Heart left ventricle (tissue), 16 donors: ENCODE measurements at places on chromosomes 7 and 10. TPM values are rescaled to one million over a fixed set of nuclear protein-coding genes. Genes with fewer than 3 reads are reported as not detected.

The NME8 gene
- polyA plus RNA-seq = not detected

The FGF8 gene
- not detected for polyA plus RNA-seq

The PSMA2 gene
- 71.3 TPM for polyA plus RNA-seq

The PIP gene
- polyA plus RNA-seq = not detected

- DNase-seq = no peak
These were observed 20.5 kb upstream of the AOC1 start for GRCh38 chr7:150831851-150832250.

DNA sequence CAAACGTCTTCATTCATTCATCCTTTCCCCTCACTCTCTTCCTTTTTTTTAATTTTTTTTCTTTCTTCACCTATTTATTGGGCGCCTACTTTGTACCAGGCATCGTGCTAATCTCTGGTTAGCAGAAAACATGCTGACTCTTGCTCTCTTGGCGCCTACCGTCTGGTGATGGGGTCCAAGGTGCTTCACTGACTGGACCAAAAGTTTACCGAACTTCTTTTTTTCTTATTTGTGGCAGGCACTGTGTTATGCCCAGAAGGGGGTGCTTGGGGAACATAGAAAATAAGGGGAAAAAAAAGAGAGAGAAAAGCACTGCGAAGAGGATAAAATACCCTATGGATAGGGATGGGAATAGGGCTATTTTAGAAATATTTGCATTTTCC is 505 bp upstream of the FAM204A start:
- no peak for DNase-seq

GRCh38 chr10:24681572-24682088 is 42.1 kb downstream of the ARHGAP21 start:
- no peak for DNase-seq

- DNase-seq = no peak
These were observed 195.9 kb upstream of the LYZL2 start for GRCh38 chr10:30825495-30825894.

DNA sequence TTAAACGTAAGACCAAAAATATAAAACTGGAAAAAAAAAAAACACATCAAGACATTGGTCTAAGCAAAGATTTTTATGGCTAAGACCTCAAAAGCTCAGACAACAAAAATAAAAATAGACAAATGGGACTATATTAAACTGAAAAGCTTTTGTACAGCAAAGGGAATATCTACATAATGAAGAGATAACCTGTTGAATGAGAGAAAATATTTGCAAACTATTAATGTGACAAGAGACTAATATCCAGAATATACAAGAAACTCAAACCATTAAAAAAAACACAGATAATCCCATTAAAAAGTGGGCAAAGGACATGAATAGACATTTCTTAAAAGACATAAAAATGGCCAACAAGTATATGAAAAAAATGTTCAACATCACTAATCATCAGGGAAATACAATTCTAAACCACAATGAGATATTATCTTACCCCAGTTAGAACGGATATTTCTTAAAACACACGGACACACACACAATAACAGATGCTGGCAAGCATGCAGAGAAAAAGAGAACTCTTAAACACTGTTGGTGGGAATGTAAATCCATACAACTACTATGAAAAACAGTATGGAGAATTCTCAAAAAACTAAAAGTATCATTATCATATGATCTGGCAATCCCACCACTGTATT is 28.8 kb downstream of the CNOT4 start:
- DNase-seq = no peak

DNA sequence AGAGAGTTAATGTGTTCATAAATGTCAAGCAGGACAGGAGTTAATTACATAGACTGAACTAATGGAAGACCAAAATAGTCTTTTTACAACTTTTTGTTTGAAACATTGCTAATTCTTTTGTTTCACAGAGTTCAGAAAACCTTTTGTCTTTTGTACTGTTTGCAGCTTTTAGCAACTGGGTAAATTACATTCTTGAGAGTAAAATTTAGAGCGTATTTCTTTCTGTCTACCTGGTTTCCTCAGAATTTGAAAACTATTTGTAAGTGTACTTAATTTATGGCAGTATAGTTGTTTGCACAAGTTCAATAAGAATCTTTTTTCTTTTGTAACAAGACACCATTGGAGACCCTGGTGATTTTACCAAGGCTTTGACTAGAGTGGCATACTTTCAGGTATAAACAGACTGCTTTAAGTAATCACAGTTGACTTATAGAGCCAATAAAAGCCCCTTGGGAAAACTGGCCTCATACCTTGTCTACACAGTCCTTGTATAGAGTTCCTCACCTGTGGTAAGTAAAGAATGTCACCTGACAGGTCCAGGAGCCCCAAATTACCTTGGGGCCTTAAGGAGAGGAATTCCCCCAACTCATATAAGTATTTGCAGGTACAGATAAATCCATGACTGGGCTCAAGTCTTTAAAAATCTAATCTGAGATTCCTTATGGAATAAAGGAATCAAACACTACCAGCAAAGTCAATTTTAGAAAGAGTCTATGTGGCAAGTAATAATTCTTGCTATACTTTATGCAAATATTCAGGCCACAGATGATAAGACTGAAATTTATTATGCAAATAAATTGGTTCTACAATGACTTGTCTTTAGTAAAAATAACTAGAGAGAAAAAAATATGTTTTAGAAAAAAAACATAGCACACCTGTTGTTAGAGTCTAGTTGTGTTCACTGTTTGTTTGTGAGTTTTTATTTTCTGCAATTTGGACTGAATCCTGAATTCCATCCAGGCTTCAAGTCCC is 23.6 kb upstream of the CREB3L2 start:
- DNase-seq = no peak

- DNase-seq = peak; percentile 23
These were observed 46.6 kb downstream of the LRRN3 start for GRCh38 chr7:111137296-111138192.

DNA sequence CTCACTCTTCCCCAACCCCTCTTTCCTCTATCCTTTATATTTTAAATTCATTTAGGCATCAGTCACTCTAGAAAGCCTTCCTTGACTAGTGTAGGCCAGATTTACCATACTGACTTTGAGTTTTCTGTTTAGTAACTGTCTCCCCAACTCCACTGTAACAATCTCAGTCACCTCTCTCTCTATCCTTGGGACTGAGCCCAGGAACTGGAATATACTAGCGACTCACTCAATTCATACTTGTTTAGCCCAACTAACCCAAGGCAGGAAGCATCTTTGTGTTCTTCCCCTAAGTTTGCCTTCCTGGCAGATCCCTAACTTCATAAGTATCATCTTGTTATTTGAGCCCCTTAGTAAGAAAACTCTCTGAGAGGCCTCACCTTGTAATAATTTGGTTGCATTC is 19.1 kb downstream of the PLCE1 start:
- no peak for DNase-seq

- no peak for DNase-seq
These were observed 9.7 kb upstream of the ADAMTS14 start for GRCh38 chr10:70662362-70663220.

DNA sequence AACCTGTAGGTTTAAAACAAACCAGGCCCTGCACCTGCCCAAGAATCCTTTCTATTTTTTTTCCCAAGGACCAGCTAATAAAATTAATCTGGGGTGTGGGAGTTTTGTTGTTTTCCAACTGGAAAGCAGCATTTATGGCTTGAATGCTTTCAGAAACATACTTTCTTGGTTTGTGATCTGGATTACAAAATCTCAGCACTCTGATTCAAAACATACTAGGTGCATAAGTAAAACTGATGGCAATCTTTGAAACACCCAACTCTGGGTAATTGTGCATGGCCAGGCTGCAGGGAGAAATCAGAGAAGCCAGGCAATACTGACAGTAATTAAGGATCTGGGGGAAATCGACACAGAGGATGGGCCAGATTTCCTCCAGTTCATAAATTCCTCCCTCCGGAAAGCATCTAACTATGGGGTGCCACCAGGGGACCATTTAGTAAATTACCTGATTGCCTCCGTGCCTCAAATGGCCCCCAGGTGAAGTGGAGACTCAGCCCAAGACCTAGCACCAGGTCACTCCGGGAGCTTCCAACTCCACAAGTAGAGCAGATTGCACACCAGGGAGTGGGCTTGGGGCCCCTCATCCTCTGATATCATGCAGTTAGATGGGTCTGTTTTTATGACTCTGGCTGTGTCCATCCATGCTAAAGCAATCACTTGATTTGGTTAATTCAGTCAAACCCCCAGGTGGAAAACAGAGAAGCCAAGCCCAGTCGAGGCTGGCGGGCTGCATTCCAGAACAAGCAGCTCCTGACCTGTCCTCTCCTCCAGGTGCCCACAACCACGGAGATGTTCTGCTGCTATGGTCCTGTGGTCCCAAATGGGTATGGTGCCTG is 15.2 kb upstream of the C10orf53 start:
- no peak for DNase-seq

DNA sequence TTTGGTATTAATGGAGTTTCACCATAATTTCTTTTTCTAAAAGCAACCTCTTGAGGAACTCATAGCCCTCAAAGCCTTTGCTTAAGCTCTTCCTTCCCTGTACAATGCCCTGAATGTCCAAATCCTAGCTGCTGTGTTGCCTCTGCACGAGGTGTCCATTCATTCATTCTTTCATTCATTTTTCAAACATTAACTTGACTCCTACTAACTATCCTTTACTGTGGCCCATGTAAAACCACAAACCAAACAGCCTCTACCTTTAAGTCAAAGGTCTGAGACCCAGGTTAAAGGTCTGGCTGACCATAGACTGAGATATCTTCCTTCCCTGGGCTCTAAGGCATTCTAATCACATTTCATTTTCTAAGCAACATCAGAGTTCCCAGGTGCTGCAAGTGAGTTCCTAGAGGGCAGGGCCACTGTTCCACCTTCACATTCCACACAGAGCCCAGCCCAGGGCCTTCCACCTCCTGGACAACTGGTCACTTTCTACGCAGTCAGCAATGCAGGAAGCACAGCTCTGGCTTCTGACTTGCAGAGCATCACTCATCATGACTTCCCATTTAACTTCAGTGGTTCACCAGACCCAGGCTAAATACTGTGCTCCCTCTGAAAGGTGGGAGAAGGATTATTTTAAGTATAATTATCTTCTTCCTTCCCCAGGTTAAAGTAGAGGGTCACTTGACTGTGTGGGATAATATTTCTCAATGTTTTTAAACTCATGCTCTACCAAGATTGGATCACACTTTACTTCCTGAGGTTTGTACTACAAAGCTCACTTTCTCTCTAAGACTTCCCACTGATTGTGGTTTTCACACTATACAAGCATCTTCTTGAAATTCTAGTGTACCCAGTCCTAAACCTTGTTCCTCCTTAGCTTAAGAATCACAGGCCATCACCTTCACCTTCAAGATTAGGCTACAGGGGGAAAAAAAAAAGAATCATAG is 19.1 kb downstream of the ATXN7L1 start:
- no peak for DNase-seq

DNA sequence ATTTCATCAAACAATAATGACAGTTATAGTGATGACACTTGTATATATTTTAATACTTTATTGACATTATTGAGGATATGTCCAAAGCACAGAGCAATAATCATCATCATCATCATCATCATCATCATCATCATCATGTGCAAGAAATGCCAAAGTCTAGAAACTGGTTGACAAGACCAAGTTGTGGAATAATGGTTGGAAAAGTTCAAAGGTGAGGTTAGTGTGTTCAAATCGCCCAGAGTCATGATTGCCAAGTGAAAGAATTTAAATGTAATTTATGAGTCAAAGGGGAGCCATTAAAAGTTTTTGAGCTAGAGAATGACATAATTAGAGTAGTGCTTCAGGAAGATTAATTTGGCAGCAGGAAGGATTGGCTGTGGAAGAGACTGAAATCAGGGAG is 852.4 kb downstream of the SORCS1 start:
- DNase-seq = no peak

- no peak for DNase-seq
These were observed 175.6 kb downstream of the DNAH11 start for GRCh38 chr7:21718391-21718790.

DNA sequence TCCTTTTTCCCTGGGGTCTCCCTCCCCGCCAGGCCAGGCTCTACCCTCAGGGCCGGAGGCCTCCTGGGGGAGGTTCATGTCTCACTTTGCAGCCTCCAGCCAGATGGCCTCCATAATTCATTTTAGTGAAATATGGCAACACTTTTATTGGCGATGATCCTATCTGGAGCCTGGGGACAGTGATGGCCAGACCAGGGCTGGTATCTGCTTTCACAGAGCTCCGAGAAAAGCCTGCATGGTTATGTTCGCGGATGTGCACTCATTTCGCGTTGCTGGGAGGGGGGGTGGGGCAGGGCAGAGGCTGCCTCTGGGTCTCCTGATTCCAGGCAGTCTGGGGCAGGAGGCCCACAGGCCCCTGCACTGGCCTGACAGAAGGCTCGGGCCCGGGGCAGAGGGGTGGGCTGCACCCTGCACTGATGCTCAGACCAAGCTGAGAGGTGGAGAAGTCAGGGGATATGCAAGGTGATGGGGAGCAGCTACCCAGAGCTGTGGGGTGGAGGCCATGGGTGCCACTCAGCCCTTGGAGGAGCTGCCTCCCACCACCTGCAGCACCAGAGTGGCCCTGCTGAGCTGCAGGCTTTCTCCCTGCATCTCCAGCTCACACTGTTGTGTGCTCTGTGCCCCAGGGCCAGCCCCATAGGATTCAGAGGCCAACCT is 85.3 kb upstream of the RET start:
- DNase-seq = no peak

GRCh38 chr10:91901784-91902677 is 7.3 kb downstream of the FGFBP3 start:
- no peak for DNase-seq
